ENCODE measurements at places on chromosomes 11 and 22.

DNA sequence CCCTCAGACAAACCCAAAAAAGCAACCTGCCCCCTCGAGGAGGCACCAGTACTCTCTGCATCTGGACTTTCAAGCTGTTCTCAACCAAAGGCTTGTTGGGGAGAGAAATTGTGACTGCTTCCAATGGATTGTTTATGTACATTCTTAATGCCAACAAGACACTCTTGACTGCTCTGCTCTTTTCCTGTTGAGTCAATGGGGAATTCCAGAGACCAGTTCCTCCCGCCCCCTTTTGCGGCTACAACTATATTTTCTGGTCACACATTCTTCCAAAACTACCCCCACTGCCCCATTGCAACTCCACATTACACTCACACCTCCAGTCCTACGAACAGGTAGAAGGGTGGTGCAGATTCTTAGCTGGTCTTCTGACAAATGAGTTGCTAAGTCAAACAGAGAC lies 187.0 kb downstream of the DSCAML1 start:
- peak; percentile 19 for DNase-seq

DNA sequence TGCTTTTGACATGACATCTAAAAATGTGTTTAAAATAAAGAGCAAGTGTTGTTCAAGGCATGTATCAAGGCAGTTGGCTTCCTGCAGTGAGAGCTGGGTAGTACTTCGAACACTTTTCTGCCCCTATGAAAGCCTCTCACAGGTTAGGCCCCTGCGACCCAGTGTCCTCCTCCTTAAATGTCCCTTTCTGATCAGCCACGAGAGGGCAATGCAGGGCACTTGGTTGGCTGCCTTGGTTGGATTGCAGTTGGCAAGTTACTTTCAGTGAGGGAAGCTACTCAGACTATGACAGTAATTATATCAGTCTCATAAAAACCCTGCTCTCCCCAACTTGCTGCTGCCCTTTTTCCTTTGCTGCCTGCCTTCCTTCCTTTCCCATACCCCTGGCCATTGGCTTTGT lies 743.8 kb downstream of the NTM start:
- no peak for DNase-seq

- no peak for DNase-seq
These were observed 69.3 kb downstream of the LRRC32 start for GRCh38 chr11:76601272-76601671.

GRCh38 chr11:87173185-87174039 lies 135.7 kb downstream of the TMEM135 start:
- no peak for DNase-seq

DNA sequence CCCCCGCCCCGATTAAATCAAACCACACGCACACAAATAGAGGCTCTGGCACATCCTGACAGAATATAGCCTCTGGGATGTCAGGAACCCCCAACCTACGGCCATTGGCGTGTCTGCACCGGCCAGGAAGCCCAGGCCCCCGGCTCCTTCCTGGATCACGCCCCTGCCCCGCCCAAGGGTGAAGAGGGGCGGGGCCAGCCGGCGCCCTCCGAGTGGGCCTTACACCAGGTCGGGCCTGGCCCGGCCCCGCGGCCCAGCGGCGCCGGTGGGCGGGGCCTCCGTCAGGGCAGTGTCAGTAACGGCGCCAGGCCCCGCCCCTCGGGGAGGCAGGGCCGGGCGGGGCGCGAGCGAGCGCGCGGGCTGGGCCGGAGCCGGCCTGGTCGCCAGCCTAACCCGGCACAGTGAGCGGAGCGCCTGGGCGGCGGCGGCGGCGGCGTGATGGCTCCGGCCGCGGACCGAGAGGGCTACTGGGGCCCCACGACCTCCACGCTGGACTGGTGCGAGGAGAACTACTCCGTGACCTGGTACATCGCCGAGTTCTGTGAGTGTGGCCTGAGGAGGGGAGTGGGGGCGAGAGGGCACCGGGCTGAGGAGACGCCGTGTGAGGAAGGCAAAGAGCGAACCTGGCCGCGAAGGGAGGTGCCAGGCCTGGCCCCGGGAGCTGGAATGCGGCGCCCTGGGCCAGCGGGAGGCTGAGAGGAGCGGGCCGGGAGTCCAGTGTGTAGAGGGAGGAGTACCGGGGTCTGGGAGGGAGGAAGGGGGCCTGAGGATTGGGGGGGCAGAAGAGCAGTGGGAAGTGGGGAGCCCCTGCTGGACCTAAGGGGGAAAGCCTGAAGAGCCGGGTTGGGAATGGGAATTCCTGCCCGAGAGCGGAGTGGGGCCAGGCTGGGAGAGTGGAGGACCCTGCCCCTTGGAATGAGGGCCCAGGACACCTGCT lies at the start of gene ACER3:
Gene ACER3, plus strand, starts transcription at position 380 of the 937 bp plus-strand sequence. Its CDS starts 59 bp downstream, at position 439.
- peak; percentile 85 for DNase-seq

DNA sequence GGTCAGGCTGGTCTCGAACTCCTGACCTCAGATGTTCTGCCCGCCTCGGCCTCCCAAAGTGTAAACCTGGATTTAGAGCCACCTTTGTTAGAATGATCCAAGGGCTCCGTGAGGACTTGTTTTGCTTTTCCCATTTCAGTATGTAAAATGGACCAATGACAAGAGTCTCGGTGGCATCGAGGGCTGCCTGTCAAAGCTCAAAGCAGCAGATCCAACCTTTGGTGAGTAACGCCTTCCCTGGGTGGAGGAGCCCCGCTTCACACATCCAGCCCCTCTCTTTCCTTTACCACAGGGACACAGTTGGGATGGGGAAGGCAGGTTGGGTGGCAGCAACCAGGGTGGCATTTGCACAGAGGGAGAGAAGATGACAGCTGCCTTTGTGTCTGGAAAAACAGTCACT lies 4.4 kb downstream of the TTC38 start:
- no peak for DNase-seq

- no peak for DNase-seq
These were observed 471 bp downstream of the RNF185 start for GRCh38 chr22:31160328-31160978.

DNA sequence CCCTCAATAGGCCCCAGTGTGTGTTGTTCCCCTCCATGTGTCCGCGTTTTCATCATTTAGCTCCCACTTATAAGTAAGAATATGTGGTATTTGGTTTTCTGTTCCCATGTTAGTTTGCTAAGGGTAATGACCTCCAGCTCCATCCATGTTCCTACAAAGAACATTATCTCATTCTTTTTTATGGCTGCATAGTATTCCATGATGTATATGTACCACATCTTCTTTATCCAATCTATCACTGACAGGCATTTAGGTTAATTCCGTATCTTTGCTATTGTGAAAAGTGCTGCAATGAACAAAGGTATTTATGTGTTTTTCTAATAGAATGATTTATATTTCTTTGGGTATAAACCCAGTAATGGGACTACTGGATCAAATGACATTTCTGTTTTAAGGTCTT lies 42.1 kb downstream of the SLC36A4 start:
- no peak for DNase-seq

- no peak for DNase-seq
These were observed 337.2 kb upstream of the API5 start for GRCh38 chr11:42974510-42975179.

DNA sequence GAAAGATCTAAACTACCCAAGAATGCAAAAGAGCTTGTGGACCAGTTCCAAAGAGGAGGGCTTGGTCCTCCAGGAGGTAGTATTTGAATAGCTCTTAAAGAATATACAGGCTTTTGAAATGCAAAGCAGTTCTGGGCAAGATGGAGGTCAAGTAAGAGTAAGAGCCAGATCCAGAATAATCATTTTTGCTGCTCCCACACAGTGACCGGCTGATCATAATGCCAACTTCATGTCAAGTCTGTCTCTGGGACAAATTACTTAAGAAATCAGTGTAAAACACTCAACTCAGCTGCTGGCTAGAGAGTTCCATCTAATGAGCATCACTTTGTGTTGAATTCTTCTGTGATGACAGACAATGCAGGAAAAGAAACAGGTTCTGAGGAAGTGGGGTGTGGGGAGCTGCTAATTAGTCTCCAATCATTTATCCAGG lies 250.9 kb upstream of the NARS2 start:
- DNase-seq, result no peak

- no peak for DNase-seq
These were observed 17.1 kb upstream of the NRIP3 start for GRCh38 chr11:9020916-9021315.

DNA sequence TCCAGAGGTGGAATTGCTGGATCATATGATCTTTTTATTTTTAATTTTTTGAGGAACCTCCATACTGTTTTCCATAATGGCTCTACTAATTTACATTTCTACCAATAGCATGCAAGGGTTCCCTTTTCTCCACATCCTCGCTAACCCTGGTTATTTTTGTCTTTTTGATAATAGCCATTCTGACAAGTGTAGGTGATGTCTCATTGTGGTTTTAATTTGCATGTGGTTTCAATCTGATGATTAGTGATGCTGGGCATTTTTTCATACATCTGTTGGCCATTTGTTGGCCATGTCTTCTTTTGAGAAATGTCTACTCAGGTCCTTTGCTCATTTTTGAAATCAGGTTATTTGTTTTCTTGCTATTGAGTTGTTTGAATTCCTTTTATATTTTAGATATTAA lies 15.4 kb upstream of the OR4D5 start:
- no peak for DNase-seq

DNA sequence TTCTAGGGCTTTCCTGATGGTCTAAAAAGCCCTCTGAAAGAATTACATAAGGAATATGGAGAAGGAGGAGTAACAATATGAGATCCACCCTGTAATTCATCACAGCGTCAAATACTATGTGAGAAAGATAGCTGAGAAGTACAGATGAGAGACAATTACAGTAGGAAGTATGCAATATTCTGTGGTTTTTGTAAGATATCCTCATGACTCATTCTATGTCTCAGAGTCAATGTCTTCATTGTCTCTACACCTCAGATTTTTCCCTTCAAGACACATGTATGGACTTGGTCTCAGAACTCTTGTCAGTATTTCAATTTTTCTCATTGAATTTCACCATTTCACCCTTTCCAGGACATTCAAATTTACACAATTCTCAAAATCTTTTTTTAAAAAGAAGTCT lies 343.3 kb upstream of the CTSC start:
- DNase-seq, result no peak

GRCh38 chr11:62553080-62553838 lies 6.7 kb upstream of the AHNAK start:
- DNase-seq, result peak; percentile 53

- DNase-seq, result no peak
These were observed 44.8 kb upstream of the OR9Q1 start for GRCh38 chr11:57978686-57979531.

- no peak for DNase-seq
These were observed 34.1 kb upstream of the PAK1 start for GRCh38 chr11:77508019-77508418.

GRCh38 chr22:40423310-40423688 lies 52.9 kb downstream of the SGSM3 start:
- no peak for DNase-seq

GRCh38 chr11:103987629-103988594 lies 48.5 kb upstream of the DDI1 start:
- no peak for DNase-seq

DNA sequence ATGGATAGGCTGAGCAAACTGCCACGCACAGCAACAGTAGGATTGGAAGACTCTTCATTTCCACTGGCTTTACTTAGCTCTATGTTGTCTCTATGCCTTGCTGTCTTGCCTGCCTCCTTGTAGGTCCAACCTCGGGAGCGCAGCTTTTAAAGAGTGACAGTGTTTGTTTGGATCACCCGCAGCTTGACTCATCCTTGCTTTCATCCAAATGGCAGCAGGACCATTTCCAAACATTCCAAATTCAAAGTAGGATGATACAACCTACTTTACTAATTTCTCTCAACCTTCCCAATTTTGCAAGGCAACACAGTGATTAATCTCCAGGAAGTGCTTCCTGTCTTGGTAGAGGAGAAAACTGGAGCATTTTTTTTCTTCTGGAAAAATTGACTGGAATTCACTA lies at the start of gene MMP3:
Gene MMP3, minus strand, starts transcription at position 121 of the 400 bp plus-strand sequence. Its CDS starts 63 bp downstream, at position 58.
- no peak for DNase-seq

GRCh38 chr22:30648825-30649224 lies 13.2 kb downstream of the SLC35E4 start:
- no peak for DNase-seq

- peak; percentile 89 for DNase-seq
These were observed at the start of gene SMARCB1 for GRCh38 chr22:23786752-23787599. SMARCB1 (plus strand) TSS chr22:23786966; CDS start chr22:23787170, 204 bp downstream.

GRCh38 chr11:102994105-102994504 lies 38.6 kb upstream of the MMP13 start:
- no peak for DNase-seq

DNA sequence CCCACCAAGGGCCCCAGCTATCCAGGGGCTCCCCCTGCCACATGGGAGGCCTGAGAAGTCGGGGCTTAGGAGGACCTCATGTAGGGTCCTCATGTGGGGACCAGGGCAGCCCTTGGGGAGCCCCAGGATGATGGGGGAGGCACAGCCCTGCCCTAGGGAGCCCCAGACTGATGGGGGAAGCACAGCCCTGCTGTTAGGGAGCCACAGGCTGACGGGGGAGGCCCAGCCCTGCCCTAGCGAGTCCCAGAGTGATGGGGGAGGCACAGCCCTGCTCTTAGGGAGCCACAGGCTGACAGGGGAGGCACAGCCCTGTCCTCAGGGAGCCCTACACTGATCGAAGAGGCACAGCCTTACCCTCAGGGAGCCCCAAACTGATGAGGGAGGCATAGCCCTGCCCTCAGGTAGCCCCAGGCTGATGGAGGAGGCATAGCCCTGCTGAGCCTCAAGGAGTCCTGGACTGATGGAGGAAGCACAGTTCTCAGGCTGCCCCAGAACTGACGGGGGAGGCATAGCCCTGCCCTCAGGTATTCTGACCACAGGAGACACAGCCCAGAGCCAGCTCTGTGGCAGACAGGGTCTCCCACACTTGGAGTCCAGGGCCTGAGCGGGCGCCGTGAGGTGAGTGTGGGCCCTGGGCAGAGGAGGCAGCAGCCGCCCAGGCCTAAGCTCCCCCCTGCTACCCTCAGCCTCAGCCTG lies 10.8 kb downstream of the PRR33 start:
- no peak for DNase-seq

DNA sequence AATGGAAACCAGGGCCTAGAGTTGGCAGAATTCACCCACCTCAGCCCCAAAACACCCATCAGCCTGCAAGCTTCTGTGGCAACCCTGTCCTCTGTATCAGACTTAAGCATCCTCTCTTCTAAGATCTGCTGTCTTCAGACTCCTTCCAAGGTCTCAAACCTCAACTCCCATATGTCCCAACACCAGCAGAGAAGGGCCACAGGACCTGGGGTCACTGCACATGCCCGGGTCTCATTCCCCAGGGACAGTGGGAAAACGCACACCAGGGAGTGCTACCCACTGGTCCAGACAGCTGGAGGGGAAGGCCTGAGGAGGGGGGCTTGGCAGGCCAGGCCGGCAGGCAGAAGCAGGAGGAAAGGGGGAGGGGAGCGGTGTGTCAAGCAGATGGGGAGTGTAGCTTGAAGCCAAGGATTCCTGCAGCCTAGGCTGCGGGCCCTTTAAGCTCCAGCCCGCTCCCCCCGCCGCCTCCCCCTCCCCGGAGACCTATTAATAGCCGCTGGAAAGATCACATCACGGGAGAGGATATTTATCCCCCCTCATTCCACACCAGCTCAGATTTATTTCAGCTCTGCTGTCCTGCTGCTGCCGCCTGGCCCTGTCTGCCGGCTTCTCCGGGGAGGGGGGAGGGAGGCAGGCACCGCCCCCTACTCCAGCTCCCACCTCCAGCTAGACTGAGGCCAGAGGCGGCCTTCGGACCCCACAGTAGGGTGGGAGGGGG lies 16.7 kb downstream of the BCL9L start:
- DNase-seq, result no peak

GRCh38 chr22:37043828-37044538 lies 7.6 kb upstream of the KCTD17 start:
- peak; percentile 53 for DNase-seq

GRCh38 chr22:38793721-38794466 lies at the start of gene DNAL4:
DNAL4 (minus strand) TSS chr22:38794143; CDS start chr22:38782731, 11,412 bp downstream.
- DNase-seq, result peak; percentile 94
